ENCODE measurements at places on chromosomes 11 and 22.

DNA sequence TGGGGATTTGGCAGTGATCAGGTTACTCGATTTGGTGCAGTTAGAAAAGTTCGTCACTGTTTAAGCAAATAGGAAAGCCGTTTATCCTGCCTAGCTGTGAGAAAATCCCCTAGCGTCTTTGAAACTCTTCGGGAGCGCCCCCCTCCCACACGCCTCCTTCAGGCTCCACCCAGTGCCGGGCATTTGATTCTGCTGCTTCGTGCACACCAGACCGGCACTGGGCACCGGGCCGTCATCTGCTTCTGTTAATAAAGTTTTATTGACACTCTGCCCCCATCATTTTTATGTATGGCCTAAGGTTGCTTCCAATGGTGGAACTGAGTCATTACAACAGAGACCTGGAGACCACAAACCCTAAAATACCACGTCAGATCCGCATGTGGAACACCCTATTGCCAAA, 50.9 kb downstream of the IGF2 start:
- no peak for DNase-seq

- no peak for DNase-seq
Observed at GRCh38 chr22:18133452-18133851, 16.5 kb upstream of the USP18 start.

- DNase-seq: peak; percentile 16
Observed at GRCh38 chr11:57240757-57241156, 3.7 kb upstream of the APLNR start.

DNA sequence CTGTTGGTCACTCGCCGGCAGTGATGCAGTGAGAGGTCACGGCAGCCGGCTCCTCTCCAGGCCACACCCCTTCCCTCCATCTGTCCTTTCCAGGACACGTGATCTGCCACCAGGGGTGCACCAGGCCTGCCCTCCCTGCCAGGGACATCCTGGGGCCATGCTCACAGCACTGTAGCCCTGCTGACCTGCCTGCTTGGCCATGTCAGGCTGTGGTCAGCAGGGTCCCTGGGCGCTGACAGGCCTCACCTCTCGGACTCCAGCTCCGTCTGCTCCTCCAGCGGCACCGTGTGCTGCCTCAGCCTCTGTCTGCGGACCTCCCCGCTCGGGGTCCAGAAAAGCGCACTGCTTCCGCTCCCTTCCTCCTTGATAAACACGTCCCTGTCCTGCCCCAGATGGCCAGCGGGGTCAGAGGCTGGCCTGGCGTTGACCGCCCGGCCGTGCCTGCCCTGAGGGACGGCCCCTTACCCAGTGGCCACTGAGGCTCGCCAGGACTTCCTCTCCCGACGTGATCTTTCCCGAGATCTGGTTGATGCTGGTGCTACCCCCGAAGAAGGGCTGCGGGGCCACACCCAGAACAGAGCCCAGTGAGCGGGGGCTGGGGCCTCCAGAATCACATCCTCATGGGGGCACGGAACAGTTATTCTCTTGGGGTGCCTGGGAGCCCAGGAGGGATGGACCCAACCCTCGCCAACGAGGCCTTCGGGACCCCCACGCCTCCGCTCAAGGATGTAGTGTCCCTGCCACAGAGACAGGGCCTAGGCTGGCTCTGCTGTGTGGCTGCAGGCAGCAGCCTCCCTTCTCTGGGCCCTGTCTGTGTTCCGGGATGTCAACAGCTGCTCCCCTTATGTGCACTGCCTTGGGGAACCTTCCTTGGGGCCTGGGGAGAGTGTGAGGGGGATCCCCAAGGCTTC, 36.3 kb upstream of the CARS1 start:
- DNase-seq: no peak

- DNase-seq: peak; percentile 0
Observed at GRCh38 chr11:128174465-128175291, 412.7 kb downstream of the ETS1 start.

GRCh38 chr11:101870510-101870909, 44.3 kb upstream of the CEP126 start:
- DNase-seq: no peak

DNA sequence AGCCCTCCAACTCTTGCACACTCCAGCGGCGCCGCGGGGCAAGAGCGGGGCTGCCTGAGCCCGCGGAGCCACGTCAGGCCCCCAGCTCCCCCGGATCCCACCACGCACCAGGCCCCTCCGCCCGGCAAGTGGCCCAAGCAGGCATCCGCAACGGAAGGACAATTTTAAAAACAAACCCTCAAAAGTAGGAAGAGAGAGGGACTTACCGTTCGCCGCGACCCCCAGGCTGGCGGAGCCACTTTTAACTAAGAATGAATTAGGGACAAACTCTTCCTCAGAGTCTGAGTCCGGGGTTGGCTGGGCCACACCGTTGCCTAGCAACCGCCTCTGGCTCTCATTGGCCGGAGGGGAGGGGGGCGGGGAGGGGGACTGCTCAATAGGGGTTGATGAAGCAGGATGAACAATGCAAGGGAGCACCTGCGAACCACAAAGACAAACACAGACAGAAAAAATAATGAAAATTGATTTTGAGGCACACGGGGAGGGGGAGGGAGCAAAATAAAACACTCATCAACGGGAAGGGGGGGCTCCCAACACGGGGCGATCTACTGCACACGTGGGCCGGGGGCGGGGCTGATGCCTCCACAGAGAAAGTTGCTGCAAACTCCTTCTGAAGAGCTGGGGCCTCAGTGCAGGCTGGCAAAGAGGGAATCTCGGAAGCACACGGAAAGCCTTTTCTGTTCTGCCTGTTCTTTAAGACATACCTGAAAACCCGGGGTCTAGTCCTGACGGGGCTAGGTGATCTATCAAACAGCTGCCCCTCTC, 387.5 kb upstream of the NARS2 start:
- peak; percentile 97 for DNase-seq

DNA sequence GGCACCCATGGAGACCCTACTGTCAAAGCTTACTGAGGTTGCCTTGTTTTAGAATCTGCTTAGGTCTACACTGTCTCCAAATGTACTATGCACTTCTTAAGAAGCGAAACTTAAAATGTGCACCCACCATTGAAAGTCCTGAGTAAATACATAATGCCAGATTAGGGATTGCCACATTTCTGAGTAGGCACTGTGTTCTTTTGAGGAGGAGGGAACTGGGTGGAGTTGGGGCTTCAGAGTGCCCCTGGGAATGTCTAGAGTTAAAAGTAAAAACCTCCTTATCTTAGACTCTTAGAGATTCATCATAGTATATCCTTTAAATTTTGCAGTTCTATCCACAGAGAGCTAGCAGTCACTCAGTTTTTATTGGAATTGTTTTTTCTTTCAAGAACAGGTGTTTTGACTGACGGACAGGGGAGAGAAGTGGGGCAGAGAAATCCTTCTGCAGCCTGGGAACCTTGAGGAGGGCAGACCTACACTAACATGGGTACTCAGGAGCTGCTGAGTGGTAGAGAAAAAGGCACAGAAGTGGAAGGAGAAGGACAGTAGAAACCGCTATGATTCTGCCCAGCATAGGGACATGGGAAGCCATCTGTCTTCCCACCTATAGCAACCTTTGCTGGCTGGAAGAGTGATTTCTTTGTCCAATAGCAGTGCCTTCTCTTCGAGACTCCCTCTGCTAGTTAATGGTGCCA, 33.4 kb upstream of the MICAL2 start:
- no peak for DNase-seq
